ENCODE measurements at places on chromosomes 5 and 9.

GRCh38 chr9:77770340-77770739 is 122.2 kb upstream of the GNA14 start:
- no peak for DNase-seq

DNA sequence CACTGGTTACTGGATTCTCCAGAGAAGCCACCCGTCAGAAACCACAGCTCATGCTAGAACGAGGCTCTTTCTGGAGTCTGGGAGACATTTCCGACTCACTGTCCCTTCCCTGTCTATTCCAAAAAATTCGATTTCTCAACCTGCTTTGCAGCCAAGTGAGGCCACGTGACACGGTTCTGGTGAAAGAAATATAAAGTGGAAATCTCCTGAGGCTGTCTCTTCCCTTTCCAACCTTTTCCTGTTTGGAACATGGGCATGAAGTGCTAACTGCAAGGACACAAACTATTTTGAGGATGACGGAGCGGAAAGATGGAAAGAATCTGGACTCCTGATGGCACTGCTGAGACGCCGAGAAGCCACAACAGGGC is 6.1 kb upstream of the PTGS1 start:
- DNase-seq = no peak

- DNase-seq = no peak
These were observed 510.0 kb downstream of the GADD45G start for GRCh38 chr9:90114641-90115425.

- no peak for DNase-seq
These were observed 14.4 kb downstream of the F2RL2 start for GRCh38 chr5:76608833-76609232.

DNA sequence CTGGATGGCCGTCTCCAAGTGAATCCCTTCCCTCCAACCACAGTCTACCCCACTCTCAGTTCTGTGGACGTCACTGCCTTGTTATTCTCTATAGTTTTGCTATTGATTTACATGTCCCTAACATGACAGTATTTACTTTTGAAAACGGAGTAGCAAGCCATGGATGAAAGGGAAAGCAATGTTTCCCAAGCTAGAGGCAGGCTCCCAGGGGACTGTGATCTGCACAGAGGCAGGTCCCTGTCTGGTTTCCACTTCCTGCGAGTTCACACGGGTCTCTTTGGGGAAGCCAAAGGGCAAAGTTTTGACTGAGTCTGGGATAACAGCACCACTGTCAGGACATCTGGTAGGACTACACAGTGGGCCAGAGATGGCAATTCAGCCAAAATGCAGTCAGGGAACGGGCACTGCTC is 12.7 kb downstream of the C9orf153 start:
- DNase-seq = no peak

GRCh38 chr5:54548565-54548964 is 31.0 kb downstream of the SNX18 start:
- no peak for DNase-seq

- no peak for DNase-seq
These were observed 80.8 kb downstream of the SNCAIP start for GRCh38 chr5:122392824-122393223.

- DNase-seq = no peak
These were observed 127.5 kb upstream of the RETREG1 start for GRCh38 chr5:16744164-16744880.

- no peak for DNase-seq
These were observed 7.4 kb downstream of the F2RL2 start for GRCh38 chr5:76615759-76616158.

GRCh38 chr9:78386773-78387172 is 89.8 kb downstream of the PSAT1 start:
- no peak for DNase-seq

GRCh38 chr5:96924016-96924443 is 11.8 kb upstream of the LNPEP start:
- no peak for DNase-seq

DNA sequence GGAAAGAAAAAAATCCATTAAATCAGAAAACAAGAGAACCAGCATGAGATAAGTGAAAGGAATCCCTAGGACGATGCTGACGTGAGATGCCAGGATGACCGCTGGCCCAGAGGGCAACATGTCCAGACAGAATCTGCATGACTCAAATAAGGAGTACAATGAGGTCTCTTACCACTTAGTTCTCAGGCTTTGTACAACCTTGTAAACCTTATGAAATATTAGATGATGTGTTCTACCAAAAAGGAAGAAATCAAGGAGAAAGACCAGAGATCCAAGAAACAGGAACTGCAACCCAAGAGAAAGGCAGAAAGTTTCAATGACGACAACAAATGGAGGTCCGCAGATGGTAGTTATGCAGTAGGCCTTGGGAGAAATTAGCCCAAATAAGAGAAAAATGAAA is 2.8 kb upstream of the GPR150 start:
- DNase-seq = no peak

DNA sequence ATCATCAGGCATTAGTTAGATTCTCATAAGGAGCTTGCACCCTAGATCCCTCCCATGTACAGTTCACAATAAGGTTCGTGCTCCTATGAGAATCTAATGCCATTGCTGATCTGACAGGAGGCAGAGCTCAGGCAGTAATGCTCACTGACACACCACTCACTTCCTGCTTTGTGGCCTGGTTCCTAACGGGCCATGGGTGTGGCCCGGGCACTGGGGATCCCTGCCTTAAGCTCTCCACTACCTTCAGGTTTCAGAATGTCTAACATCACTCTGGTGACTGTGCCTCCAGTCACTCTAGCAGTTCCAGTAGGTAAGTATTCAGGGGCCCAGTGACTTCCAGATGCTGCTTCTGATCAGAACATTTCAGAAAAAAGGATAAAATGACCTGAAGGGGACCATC is 152.4 kb downstream of the LRRC70 start:
- DNase-seq = no peak

DNA sequence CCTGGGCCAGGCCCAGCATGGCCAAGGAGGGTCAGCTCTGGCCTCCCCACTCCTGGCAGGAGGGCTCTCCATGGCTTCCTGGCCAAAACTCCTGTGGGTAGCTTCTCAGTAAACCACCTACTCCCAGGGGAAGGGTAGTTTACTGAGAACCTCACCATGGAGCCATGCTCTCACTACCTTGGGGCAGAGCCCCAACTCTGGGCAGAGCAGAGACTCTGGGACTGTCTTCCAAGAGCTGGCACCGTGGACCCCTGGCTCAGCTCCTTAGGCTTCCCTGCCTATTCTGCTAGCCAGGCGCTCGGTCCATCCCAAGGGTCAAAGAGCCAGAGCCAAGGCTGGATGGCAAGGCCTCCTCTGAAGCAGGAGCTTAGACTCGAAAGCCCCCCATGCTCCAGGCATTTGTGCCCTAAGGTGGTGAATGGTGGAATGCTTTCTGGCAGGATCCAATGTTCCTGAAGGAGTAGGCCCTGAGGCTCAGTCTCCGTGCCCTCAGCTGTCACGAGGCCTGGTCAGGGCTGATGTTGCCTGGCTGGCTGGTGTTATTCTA is 19.6 kb downstream of the TCF7 start:
- DNase-seq = no peak

DNA sequence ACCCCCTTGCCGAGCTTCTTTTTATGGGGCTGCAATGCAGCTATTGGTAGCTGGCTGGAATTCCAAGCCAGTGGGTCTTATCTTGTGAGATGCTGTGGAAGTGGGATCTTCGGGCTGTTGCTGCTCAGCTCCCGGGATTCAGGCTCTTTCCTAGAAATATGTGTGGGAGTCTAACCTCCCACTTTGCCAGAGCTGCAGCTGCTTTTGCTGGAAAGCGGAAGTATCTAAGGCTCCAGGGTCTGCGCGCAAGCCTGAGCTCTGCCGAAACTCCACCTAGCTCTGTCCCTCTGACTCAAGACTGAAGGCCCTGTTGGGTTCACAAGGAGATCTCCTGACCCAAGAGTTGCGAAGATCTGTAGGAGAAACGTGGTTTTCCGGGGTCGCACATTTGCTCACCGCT is 151.1 kb upstream of the ANKRD55 start:
- no peak for DNase-seq

DNA sequence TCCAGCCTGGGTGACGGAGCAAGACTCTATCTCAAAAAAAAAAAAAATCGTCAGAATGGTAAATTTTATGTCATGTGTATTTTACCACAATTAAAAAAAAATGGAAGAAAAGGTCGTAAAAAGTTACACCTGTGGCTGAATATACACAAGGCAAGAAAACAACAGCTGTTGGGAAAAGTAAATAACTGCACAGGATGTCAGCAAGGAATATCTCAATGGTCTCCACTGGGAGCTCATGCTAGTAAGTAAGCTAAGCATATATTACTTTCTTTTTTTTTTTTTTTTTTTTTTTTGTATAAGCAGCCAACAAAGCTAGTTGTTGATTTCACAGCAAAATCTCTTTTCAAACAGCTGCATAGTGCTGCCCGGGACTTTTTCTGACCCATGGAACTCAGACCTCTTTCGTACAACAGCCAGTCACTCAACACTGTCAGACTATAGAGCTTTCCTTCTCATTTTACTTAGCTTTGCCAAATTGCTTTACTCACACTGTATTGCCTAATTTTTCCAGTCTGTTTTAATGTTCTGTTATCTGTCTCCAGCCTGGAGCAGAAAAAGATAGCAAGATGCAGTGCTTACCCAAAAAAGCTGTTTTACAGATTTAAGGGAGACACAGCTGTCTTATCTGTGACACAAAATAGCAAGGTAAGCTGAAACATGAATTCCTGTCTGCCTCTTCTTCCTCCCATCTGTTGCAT is 175.9 kb downstream of the ENC1 start:
- DNase-seq = no peak

- no peak for DNase-seq
These were observed 16.1 kb upstream of the RAB14 start for GRCh38 chr9:121217609-121218292.

- DNase-seq = no peak
These were observed 4.7 kb upstream of the GBGT1 start for GRCh38 chr9:133168432-133168831.

DNA sequence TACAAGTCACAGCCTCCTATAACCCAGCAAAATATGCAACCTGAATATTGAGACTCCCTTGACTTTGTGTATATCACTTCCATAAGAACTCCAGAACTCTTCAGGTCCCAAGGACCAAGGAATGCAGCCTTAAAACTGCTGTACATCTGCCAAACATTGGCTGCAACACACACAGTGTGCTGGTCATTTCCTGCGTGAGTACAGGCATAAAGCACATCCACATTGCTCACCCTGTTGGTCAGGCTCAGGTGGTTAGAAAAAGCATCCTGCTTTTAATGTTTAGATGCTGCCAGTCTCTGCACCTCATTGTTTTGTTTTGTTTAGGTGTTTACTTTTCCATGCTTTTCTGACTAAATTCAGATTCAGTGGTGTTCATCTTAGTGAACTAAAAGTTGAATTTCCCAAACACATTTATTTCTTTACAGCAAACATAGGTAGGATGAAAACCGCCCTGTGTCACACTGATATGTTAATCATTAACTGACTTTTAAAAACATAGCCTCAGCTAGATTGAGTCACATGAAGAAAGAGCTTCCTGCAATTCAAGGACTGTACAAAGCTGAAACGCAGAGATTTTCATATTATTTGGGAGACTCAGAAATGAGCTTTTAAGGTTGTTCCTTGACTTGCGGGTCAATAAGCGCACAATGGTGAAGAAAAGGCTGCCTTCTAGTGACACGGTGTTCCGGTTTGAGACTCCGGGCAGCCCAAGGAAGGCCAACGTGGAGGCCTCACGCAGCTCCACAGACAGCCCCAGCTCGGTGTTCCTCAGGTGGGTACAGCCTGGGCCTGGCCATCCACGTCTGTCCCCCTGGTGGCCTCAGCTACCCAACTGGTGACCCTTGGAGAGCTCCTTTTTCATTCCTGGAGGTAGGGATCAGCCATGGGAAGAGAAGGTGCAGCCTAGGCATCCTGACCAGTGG is 52.2 kb upstream of the GRAMD2B start:
- no peak for DNase-seq

GRCh38 chr9:70874451-70874850 is 247.0 kb downstream of the TRPM3 start:
- no peak for DNase-seq

GRCh38 chr9:89225991-89226471 is 47.4 kb upstream of the SHC3 start:
- no peak for DNase-seq

DNA sequence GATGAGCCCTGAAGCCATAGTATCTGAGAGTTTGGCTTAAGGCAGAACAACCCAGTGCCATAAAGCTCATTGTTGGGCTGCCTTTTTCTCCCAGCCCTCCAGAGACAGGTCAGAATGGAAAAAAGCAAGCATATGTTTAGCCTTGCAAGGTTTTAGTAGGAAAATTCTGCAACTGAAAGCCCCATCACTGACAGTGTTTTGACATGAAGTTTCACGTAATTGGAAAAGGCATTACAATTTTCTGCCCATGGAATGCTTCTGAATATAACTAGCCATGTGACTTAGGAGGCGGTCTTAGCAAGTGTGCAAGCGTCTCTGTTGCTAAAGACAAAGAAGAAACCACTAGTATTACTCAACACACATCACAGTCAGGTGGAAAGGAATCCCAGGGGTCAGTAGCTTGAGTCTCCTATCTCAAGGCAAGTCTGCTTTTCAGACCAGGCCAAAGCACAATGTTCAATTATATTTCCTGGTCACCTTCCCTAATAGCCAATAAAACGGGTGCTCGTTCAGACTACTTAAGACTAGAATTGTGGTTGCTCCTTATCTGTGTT is 117.6 kb downstream of the CARTPT start:
- DNase-seq = no peak

DNA sequence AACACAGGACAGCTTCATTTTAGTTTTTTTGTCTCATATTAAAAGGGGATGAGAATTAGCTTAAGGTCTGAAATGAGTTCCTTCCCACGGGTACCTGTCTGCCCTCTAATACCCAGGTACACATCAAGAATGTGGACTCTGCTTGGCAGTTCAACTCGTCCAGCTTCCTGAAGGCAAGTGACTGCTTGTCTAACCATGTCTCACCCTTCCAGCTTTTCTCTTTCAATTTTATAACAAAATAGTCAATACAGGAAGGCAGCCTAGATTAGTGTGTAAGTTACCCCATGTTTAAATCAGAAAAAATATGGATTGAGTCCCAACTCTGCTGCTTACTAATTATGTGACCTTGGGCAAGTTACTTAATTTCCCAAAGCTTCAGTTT is 50.5 kb upstream of the C5orf46 start:
- no peak for DNase-seq

GRCh38 chr5:61290791-61291210 is 41.3 kb upstream of the ZSWIM6 start:
- no peak for DNase-seq

DNA sequence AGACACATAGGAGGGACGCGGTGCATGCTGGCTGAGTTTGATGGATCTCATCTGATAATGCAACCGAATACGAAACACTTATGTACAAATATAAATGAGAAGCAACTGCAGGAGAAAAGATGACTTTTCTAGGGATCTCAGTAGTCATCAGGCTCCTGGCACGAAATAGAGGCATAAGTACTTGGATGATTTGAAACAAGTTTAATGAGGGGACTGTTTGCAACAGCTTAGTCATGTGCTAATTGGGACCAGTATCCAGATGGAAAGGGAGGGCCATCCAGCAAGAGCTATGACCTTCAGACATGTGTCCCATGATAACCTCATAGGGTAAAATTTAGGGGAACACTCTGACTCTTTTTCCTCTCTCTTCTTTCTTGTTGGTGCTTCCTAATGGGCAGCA is 123.0 kb downstream of the EGFLAM start:
- DNase-seq = no peak

GRCh38 chr5:124180299-124180874 is 566.1 kb downstream of the ZNF608 start:
- no peak for DNase-seq

Data from stimulated activated CD8-positive, alpha-beta memory T cell treated with anti-CD3 and anti-CD28 coated beads, Interleukin-2, amount 100 ng/mL, for 1 hour (primary cell).